Pons (tissue), 1 donor: ENCODE measurements at places on chromosomes 6 and 20.
A peak's percentile ranks its signal among the peaks of the same experiment; 100 is the strongest.

GRCh38 chr6:167538746-167539145 is 213.9 kb downstream of the TTLL2 start:
- DNase-seq = peak; percentile 68

DNA sequence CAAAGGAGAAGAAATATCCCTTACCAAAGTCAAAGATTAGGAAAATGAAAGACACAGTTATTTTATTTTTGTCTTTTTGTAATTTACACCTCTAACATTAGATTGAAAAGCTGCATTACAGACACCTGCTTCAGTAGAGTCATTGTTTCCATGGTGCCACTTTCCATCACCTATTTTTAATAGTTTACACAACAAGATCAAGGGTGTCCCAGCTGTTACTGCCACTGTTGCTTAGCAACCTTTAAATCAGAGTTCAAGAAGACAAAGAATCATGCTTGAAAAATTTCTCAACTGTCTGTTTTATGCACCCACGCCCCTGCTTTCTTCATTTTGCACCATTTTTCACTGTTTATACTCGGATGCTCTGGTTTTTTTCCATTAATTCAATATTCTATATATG is 668.2 kb upstream of the GJE1 start:
- no peak for DNase-seq

- DNase-seq = no peak
Observed at GRCh38 chr20:2303673-2304072, 7.9 kb downstream of the TGM3 start.

GRCh38 chr6:40308533-40309306 is 278.4 kb downstream of the LRFN2 start:
- DNase-seq = peak; percentile 67

DNA sequence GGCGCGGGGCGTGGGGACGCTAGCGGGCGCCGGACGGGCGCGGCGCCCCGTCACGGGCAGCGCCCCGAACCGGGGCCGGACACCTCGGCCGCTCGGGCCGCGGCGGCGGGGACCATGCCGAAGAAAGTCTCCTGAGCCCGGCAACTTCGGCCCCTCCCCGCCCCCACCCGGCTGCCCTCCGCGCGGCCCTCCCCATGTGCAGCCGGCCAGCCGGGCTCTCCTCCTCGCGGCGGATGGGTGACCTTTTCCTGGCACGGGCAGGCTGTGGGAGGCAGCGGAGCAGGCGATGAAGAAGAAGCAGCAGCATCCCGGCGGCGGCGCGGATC is 278 bp downstream of the UST start:
- no peak for DNase-seq

DNA sequence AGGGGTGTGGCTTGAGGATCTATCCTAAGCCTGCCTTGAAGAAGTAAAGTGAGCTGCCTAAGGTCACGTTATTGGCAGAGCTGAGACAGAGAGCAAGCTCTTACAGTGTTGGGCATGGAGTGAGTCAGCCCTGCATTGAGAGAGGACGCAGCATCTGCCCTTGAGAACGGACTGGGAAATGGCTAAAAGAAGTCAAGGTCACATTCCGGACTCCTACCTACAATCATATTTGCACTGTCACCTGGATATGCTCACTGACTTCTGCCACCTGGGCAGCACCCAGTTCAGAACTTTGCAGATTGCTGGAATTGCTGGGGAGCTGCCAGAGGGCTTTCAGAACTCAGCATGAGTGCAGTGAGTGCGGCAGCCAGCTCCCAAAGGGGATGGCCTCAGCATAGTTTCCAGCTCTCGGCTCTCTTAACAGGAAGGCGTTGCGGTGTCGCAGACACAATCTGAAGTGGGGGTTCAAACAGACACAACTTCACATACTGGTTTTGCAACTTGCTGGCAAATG is 199.3 kb upstream of the SGK1 start:
- peak; percentile 86 for DNase-seq

GRCh38 chr20:47980336-47981177 is 195.3 kb upstream of the SULF2 start:
- no peak for DNase-seq

GRCh38 chr6:72938104-72938503 is 287.2 kb downstream of the KHDC1L start:
- DNase-seq = no peak

DNA sequence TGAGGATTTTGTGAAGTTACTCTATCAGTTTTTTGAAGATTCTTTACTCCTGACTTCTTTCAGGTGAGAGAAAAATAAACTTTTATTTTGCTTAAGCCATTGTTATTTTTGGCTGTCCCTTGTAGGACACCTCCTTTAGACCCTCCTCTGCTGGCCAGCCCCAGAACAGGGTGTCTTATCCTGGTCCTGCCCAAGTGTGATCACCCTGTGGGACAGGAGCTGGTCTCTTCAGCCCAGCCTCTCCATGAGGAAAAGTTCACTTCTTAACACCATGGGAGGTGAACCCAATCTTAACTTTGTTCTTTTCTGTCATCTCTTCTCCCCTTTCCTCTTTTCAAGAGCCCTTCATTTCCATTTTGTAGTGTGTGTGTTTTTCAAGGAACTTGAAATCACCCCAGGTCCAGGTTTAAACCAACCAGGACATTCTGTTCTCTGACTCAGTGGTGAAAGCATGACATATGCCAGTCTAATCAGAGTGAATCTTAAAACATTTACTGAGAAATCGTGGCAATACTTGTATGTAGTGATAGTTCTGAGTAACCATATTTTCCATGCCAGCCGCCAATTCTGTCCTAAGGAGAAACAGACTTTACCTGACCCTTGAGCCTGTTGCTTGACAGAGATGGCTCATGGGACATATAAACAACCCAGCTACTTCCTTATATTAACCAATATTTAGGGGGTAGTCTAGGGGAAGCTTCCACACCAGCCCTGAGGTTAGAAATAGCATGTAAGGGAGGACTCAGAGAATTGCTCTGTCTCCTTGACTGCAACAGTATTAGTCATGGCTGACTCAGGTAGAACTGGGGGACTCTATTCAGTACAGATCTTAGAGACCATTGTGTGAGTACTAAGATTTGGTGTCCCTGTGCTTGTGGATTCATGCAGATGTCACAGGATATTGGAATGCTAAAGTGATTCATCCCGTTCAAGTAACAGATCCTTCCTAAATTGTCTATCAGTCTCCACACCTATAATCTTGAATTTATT is 48.8 kb downstream of the FLRT3 start:
- no peak for DNase-seq

DNA sequence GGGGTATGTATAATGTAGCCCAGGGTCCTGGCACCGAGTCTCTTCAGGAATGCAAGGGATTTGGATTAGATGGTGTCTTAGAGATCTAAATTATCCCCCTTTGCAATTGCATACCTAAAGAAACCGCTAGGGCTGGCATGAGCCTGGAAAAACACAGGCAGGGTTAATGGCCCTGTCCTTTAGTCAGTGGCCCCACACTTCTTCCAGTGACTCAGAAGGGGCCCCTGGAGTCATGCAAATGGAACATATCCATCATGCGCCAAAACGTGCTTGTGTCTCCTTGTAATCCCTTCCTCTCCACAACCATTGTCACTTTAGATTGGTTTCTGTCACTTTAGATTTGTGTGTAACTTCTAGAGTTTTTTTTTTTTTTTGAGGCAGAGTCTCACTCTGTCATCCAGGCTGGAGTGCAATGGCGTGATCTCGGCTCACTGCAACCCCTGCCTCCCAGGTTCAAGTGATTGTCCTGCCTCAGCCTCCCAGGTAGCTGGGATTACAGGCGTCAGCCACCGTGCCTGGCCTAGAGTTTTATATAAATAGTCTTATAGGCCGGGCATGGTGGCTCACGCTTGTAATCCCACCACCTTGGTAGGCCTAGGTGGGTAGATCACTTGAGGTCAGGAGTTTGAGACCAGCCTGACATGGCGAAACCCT is 8.7 kb upstream of the MYBL2 start:
- DNase-seq = no peak

DNA sequence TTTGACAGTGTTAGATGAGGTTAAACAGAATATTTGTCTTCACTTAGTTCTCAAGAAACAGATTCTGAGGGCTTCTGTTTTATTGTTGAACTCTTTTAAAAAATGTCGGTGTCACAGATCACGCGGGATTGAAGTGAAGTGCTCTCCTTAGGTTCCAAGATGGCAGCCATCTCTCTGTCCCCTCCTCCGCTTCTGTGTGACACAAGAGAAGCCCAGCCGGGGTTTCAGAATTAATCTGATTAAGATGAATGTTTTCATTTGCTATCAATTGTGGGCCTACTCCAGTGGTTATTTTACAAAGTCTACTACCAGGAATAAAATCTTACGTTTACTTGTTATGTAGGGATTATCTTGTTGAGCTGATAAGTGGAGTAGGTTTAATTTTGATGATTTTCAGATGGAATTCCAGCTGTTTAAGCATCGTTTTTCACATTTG is 10.9 kb downstream of the HIVEP1 start:
- DNase-seq = no peak

GRCh38 chr20:7627734-7628663 is 312.3 kb downstream of the HAO1 start:
- DNase-seq = no peak

DNA sequence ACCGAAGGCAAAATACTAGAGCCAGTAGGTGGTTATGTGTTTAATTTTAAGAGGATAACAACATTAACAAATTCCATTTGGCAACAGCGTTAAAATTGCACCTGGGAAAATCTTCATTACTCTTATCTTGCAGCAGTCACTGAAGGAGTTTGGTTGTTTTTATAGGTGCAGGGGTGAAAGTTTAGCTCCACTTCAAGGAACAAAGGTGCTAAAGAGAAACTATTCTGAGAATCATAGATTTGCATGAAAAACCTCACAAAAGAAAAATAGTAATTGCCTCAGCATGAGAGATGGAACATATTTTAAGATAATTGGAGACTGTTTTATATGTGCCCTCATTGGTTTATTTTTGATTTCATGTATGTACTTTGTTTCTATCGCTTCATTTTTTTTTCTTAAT is 444.4 kb downstream of the UTRN start:
- no peak for DNase-seq

DNA sequence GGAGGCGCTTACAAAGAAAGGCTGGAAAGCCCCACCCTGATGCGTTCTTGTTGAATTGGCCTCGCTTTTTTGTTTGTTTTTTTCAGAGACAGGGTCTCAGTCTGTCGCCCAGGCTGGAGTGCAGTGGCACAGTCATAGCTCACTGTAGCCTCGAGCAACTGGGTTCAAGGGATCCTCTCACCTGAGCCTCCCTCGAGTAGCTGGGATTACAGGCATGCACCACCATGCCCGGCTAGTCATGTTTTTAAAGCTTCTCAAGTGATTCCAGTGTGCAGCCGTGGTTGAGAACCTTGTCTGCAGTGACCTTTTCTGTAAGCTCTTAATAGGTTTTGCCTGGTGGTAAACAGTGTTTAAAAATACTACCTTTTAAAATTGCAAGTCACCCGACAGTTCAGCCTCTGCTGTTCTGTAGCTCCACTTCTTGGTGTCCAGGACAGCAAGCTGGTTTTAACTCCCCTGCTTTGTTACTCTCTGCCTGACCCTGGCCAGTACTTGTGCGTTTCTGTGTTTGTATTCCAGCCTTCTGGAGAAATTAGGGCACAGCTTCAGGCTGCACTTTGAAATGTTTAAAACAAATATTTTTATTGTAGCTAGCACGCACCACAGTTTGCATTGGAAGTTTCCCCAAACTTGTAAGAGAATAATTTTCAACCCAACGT is 54.4 kb downstream of the KDM1B start:
- DNase-seq = no peak

- no peak for DNase-seq
Observed at GRCh38 chr6:39391182-39391581, 68.7 kb upstream of the KCNK16 start.

DNA sequence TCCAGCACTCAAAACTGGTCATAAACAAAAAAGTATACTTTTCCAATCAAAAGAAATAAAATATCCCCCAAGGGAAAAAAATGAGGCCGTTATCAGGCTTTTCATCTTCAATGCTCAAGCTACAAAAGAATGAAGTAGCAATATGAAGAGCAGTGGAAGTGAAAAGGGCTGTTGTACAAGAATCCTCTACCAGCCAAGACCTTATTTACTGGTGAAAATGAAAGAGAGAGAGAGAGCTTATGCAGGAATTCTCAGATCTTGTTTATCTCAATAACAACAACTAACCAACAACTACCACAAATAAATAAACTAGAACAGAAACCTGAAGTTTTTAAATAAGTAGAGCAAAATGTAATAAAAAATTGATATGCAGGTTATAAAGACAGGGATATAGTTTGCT is 400.6 kb downstream of the HDGFL1 start:
- DNase-seq = no peak

DNA sequence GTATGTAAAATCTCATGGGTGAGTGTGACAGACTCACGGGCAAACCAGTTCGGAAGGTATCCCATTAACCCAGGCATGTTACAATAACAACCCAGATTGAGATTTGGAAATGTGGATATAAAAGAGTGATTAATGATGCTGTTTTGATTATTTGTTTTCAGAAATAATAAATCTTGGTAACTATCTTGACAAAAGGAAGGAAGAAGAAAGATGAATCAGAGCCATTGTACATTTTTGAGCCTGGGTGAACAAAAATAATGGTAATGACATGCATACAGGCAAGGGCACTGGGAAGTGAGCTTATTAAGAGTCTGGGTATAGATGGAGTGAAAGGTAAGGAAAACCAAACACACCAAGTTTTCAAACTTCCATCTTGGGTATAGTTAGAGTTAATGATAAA is 862.0 kb downstream of the PHF3 start:
- no peak for DNase-seq

DNA sequence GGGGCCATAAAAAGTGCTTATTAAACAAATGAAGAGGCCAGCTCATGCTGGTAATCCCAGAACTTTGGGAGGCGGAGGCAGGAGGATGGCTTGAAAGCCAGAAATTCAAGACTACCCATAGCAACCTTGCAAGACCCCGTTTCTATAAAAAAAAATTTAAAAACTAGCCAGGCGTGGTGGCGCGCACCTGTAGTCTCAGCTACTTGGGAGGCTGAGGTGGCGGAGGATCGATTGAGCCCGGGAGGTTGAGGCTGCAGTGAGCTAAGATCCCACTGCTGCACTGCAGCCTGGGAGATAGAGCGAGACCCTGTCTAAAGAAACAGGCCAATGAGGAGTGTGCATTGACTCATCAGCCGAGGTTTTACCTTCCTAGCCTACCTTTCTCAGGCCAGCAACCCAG is 15.2 kb downstream of the NPEPL1 start:
- no peak for DNase-seq

- DNase-seq = no peak
Observed at GRCh38 chr20:41478026-41478425, 111.4 kb upstream of the EMILIN3 start.

- no peak for DNase-seq
Observed at GRCh38 chr6:5529733-5530132, 268.4 kb downstream of the FARS2 start.

GRCh38 chr20:2746636-2747265 is 53.7 kb downstream of the CPXM1 start:
- no peak for DNase-seq

- peak; percentile 84 for DNase-seq
Observed at GRCh38 chr6:105872249-105872648, 213.9 kb upstream of the PRDM1 start.
